Thyroid gland (tissue), 4 donors: ENCODE measurements at places on chromosomes 2 and 18. TPM values are rescaled to one million over a fixed set of nuclear protein-coding genes. Genes with fewer than 3 reads are reported as not detected.

The LOXL3 gene
- total RNA-seq: 5.6 TPM

The SH3RF3 gene
- 2.1 TPM for total RNA-seq

The DES gene
- 28.9 TPM for total RNA-seq

The OR6B3 gene
- not detected for total RNA-seq

- H3K4me1 ChIP-seq: no peaks in the 10 kb centered on the region
- H3K36me3 ChIP-seq: no peaks in the 10 kb centered on the region
- H3K4me3 ChIP-seq: no peak overlapping the region
- no peaks in the 10 kb centered on the region for H3K27me3 ChIP-seq
- no peak for DNase-seq
These were observed 18.1 kb upstream of the B4GALT6 start for GRCh38 chr18:31702449-31702848.

- DNase-seq: no peak
- no peak overlapping the region for H3K27ac ChIP-seq
- H3K4me3 ChIP-seq: no peak overlapping the region
- peaks cover 10% of the 10 kb centered on the region for H3K4me1 ChIP-seq
- H3K27me3 ChIP-seq: no peaks in the 10 kb centered on the region
These were observed 66.7 kb downstream of the NDUFA10 start for GRCh38 chr2:239958473-239958765.

The CD8A gene
- total RNA-seq: 1.2 TPM

- H3K27me3 ChIP-seq: no peaks in the 10 kb centered on the region
- H3K27ac ChIP-seq: no peak overlapping the region
- H3K4me1 ChIP-seq: no peaks in the 10 kb centered on the region
- no peaks in the 10 kb centered on the region for H3K36me3 ChIP-seq
These were observed 44.4 kb downstream of the STRN start for GRCh38 chr2:36921984-36922383.

GRCh38 chr2:18299423-18300212 lies 260.8 kb downstream of the RDH14 start:
- H3K4me3 ChIP-seq: no peak overlapping the region
- H3K27me3 ChIP-seq: no peaks in the 10 kb centered on the region
- no peaks in the 10 kb centered on the region for H3K4me1 ChIP-seq
- no peak for DNase-seq
- no peak overlapping the region for H3K27ac ChIP-seq

GRCh38 chr2:123596621-123597020 lies 428.5 kb upstream of the CNTNAP5 start:
- no peaks in the 10 kb centered on the region for H3K4me1 ChIP-seq
- DNase-seq: no peak
- no peak overlapping the region for H3K27ac ChIP-seq
- no peaks in the 10 kb centered on the region for H3K36me3 ChIP-seq

DNA sequence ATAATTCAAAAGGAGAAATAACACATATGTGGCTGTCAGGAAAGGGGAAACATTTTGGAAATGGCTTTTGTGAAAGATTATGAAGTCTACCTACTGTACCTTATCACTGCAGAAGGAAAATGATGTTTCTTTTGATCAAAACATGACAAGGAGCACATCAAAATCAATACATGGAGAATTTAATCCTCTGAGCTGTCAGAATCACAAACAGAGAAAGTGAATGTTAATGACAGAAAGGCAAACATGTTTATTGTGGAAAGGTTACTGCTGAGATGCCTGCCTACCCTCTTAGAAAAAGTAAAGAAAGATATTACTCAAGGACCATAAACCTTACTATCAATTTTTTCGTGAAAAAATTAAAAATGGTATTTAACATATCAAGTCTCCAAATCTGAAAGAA lies 794.5 kb upstream of the GYPC start:
- no peaks in the 10 kb centered on the region for H3K4me1 ChIP-seq
- no peak for DNase-seq
- H3K27me3 ChIP-seq: no peaks in the 10 kb centered on the region
- H3K36me3 ChIP-seq: no peaks in the 10 kb centered on the region
- H3K27ac ChIP-seq: no peak overlapping the region
- no peak overlapping the region for H3K4me3 ChIP-seq

DNA sequence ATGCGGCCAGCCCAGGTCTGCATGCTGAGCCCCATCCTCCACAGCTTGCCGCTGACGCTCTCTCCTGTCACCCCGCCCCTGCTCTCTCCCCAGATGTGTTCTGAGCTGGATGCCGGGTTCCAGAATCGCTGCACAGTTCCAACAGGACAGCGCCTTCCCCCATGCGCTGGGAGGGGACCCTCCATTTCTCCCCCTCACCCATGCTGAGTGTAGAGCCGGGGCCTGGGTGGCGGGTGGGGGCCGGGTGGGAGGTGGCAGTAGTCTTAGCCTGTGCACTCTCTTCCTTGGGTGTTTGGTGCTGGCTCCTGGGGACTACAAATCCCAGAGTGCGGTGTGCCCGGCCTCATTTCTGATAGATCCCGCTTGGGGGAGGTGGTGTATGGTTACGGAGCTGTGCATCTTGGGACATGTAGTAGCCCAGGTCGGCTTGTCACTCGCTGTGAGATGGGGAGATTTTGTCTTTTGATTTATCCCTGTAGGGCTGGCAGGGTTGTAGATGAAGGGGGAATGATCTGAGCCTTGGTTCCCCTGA lies 6.8 kb downstream of the DNAJB2 start:
- H3K4me3 ChIP-seq: no peak overlapping the region
- peaks cover 37% of the 10 kb centered on the region for H3K36me3 ChIP-seq
- no peak overlapping the region for H3K27ac ChIP-seq
- no peak for DNase-seq
